ENCODE measurements at places on chromosomes 11 and 22. TPM values are rescaled to one million over a fixed set of nuclear protein-coding genes. Genes with fewer than 3 reads are reported as not detected.

- peak; percentile 58 for DNase-seq
Measured at GRCh38 chr11:110710628-110711381, 1.4 kb downstream of the ARHGAP20 start.

GRCh38 chr11:78334109-78334508 lies 83.5 kb downstream of the GAB2 start:
- DNase-seq, result no peak

DNA sequence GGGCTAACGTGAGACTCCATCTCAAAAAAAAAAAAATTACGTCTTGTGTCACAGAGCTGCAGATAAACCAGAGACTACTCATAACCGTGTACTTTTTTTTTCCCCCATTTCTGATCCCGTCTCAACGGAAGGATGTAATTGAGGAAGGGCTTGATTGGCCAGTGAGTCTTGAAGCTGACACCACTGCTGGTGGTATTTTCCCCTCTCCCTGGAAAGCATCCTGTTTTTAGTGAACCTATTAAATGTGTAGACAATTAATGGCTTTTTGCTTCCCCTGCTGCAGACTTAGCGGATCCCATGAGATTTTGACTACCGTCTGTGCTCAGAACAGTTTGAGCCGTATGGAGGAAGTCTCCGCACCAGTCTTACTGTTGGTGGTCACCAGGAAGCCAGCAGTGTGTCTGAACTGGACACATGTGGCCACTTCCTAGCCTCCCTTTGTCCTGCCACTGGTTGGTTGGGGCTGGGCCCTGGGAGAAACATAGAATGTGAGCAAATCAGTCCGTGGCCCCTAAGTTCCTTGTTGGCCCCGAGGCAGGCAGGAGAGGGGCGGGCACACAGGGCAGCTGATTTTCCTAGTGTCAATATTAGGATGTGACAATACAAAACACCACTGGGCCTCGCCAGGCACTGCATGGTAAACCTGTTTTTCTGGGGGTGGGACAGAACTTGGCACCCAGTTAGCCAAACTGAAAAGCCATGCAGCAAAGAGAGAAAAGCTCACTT lies 3.1 kb downstream of the BIK start:
- DNase-seq, result no peak

- no peak for DNase-seq
Measured at GRCh38 chr22:28143961-28144745, 225.1 kb upstream of the PITPNB start.

DNA sequence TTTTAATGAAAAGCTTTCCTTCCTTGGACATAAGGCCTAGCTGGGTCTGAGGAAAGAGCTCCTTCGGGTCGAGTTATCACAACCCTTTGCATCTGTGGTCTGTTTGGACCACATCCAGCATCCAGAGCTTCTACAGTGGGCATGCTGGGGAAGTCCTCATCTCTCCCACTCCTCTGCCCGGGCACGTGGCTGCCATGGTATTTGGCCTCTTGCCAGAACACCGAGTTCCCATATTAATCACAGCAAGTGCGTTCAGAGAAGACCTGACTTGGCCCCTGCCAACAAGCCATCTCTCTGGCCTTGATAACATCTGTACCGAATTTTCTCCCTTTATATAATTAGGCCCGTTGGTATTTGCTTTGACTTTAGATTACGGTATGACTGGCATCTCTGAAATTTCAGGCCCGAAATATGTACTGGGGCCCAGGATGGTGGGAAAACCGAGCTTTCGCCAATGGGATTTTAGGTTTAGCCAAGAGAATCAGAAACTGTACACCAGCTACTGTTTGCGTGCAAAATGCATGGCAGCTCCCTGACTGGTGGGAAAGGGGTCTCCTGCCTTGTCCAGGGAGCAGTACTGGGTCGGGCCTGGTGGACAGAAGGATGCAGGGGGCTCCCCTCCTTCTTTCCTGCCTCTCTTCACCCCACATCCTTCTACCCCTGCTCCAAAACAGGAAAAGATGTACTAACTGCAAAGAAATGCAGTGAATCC lies 90.0 kb downstream of the MICAL2 start:
- DNase-seq, result no peak

DNA sequence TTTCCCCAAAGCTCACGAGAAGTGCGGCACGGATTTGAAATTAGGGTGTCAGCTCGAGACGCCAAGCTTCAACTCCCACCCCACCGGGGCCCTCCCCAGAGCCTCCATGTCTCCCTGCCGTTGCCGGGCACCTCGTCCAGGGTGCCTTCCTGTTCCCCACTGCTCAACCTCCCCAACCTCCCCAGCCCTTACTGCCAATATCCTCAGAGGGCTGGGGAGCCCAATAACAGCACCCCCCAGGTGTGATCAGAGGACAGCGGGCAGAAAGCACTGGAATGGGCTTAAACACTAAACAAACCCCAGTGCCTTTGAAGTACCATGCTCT lies 1336.4 kb downstream of the TBC1D22A start:
- no peak for DNase-seq

GRCh38 chr11:12769834-12770345 lies 95.7 kb downstream of the TEAD1 start:
- no peak for DNase-seq

- no peak for DNase-seq
Measured at GRCh38 chr11:77303328-77303727, 1.8 kb upstream of the GDPD4 start.

DNA sequence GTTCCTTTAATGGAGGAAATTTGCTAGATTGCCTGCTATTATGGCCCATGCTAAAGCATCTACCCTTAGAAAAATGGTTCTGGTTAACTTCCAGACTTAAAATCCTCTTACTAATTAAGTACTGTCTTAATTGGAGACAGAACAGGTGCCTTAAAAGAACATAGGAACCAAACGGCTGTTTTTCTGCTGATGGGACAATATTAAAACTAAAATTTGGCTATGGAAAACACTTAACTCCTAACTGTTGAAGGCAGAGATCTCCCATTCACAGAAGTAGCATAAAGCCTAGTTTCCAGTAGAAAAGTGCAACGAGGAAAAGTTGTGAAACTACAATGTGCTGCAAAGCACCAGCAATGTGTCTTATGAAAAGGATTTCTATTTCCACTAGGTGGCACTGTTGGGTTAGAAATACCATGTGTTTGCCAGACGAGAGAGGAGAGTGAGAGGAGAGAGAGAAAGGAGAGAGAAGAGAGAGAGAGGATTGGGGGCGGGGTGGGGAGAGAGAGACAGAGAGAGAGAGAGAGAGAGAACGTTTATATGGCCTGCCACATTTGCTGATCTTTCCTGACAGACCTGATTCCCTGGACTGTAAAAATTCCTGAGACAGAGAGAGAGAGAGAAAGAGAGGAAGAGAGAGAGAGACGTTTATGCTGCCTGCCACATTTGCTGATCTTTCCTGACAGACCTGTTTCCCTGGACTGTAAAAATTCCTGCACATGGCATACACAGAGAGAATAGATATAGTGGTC lies 51.5 kb downstream of the FAM181B start:
- DNase-seq, result peak; percentile 73

GRCh38 chr22:41758231-41758630 lies 42.2 kb upstream of the CCDC134 start:
- DNase-seq, result no peak

DNA sequence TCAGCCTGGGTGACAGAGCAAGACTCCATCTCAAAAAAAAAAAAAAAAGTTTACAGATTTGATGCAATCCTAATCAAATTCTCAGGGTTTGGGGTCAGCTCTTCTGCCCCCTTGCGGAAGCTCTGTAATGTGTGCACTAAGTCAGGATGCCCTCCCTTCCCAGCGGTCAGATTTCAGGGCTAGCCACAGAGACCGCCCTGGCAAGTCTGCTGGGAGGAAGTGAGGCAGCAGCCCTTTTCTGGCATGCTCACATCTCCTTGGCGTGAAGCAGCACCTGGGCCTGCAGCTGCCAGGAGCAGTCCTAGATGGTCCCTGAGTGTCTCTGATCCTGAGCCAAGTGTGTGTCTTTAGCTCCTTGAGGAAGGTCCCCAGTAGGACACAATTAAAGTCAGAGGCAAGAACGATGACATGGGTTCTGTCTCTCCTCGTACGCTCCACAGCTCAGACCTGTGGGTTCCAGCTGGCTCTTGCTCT lies 10.9 kb upstream of the APOBEC3C start:
- peak; percentile 88 for DNase-seq

- DNase-seq, result no peak
Measured at GRCh38 chr11:63611395-63611747, 2.9 kb downstream of the PLAAT3 start.

- DNase-seq, result no peak
Measured at GRCh38 chr22:33101550-33101949, 43.4 kb upstream of the SYN3 start.

GRCh38 chr11:11125618-11126017 lies 227.4 kb downstream of the CSNK2A3 start:
- DNase-seq, result no peak

- no peak for DNase-seq
Measured at GRCh38 chr11:125072218-125072960, 9.3 kb downstream of the SLC37A2 start.

DNA sequence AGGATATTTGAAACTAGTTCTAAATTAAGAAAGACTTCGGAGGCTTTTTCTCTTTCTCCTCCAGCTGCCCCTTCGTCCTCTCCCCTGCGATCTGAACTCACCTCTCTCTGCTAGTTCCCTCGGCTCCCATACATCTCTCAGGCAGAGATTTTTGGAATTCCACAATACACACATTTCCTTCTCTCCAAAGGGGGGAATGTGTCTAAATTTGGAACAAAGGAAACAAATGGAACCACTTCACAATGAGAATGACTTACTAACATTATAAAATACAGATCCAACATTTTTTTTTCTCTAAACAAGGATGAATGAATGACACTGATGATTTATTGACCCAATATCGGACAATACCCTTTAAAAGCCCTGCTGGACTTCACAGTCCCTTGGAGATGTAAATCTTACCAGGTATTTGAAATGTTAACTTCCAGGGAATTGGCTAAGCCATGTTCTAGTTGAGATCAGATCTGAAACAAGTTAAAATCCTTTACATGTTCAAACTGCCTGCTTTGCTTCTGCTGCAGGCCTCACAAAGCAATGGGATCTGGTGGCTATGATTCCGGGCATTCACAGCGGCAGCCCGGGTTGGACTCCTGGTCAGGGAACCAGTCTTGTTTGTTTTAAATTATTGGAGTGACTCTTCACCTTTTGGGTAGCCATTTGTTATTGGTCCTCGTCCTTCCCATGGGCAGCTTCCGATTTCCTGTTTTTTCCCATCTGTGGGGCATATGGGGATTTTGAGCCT lies 20.5 kb upstream of the GSTP1 start:
- DNase-seq, result no peak

GRCh38 chr22:23251445-23252093 lies 71.3 kb downstream of the BCR start:
- DNase-seq, result no peak

DNA sequence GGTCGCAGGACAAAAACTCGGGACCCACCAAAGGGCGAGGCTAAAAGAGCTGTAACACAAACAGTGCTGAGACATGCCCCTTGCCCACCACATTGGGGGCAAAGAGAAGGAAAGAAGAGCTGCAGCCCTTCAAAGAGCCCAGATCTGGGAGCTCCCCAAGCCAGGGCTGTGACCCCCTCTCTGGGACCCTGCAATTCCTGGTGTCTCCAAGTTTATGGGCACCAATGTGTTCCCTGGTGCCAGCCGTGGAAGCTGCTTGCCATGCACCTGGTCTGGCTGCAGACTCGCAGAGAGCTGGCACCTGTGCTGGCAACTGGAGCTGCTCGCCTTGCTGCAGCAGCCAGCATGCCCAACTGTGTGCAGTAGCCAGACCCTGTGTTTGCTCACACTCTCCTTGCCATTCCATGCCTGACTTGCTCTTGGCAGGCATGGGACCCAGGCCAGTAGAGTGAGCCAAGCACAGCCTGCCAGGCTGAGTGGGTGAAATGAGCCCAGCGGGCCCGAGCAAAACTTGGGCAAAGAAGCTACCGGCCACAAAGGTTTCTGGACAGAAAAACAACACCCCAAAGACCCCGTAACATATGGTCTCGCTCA lies 16.0 kb downstream of the RRP8 start:
- no peak for DNase-seq

DNA sequence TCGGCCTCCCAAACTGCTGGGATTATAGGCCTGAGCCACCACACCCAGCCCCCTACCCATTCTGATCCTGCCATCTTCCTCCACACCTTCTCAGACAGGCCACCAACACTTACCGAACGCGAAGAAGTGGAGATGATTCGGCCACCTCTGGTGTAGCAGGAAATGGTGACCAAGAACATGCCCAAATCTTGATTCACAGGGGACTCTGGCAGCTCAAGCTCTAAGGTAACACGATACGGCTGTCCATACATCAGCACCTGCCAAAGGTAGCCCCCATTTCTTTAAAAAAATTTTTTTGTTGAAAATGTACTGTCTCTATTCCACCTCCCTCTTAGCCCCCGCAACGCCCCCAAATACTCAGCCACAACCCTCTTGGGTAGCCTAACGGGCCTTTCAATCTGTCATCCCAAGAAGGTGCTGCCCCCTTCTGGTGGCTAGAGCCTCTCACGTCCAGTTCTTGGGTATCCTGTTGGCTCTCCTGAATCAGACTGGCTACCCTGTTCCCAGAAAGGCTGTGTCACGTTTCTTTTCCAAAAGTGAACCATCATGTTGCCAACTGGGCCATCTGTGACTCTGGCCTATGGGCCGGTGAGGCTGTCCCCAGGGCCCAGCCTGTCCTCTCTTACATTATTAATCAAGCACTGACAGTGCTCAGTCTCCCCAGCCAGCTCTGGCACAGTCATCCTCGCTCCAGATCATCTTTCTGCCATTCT lies 5.3 kb upstream of the LRRN4CL start:
- DNase-seq, result peak; percentile 91

- DNase-seq, result no peak
Measured at GRCh38 chr11:103959279-103959942, 77.0 kb upstream of the DDI1 start.

GRCh38 chr22:28299309-28299708 lies 380.3 kb upstream of the PITPNB start:
- no peak for DNase-seq

The SF1 gene
- total RNA-seq, result 140 TPM

The OR6A2 gene
- total RNA-seq, result 0.50 TPM

The MOGAT2 gene
- total RNA-seq, result not detected

The DENND5A gene
- total RNA-seq, result 134 TPM

The RIMBP3C gene
- 1.2 TPM for total RNA-seq

The MYRF gene
- 5.8 TPM for total RNA-seq

The API5 gene
- total RNA-seq, result 155 TPM

The FOSL1 gene
- not detected for total RNA-seq

The DBX1 gene
- total RNA-seq, result 5.3 TPM

The PRMT3 gene
- 39.6 TPM for total RNA-seq

The GPHA2 gene
- total RNA-seq, result not detected

The ROBO4 gene
- not detected for total RNA-seq
